Fibroblast of the conjunctiva (primary cell): ENCODE measurements at places on chromosomes 11 and 22.

DNA sequence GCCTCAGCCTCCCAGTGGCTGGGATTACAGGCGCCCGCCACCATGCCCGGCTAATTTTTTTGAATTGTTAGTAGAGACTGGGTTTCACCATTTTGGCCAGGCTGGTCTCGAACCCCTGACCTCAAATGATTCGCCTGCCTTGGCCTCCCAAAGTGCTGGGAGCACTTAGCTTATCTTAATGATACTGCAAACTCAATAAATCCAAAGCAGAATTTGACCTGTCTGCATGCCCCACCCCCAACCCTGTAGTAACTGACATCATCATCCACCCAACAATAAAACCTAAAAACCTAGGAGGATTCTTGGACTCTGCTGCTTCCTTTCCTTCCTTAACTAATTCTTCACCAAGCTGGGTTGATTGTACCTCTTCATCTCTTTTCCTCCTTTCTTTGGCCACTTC, 6.3 kb upstream of the ADSL start:
- no peak for DNase-seq

DNA sequence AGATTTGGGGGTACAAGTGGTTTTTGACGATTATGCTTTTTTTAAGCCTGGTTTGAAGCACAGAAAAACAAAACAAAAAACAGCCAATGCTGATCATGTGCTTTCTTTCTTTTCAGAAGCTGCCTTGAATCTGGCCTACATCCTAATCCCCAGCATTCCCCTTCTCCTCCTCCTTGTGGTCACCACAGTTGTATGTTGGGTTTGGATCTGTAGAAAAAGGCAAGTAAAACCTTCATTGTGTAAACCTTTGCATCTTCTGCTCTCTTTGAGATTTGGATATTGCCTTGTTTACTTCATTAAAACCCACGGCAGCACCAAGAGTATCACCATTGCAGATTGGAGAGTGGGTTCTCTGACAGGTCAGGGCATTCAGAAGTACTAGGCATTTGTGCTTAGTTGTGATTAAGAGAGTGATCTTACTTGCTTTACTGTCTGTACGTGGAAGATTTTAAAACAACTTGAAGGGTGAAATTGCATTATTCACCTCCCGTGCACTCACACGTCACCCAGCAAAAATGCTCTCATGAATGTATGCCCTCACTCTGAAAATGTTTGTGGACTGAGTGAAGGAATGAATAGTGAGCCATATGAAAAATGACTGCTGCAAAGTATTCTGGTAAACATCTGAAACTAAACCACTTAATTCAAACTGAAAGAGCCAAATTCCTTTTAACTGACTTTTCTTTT, 17.0 kb downstream of the LAYN start:
- DNase-seq, result peak; percentile 78

- DNase-seq, result no peak
Observed at GRCh38 chr22:49325531-49326395, 501.9 kb downstream of the BRD1 start.

- no peak for DNase-seq
Observed at GRCh38 chr11:133830931-133831907, 14.1 kb downstream of the SPATA19 start.

- no peak for DNase-seq
Observed at GRCh38 chr22:47599753-47600152, 837.3 kb downstream of the TBC1D22A start.

GRCh38 chr11:27718863-27719545, 18.7 kb upstream of the BDNF start:
- peak; percentile 61 for DNase-seq

DNA sequence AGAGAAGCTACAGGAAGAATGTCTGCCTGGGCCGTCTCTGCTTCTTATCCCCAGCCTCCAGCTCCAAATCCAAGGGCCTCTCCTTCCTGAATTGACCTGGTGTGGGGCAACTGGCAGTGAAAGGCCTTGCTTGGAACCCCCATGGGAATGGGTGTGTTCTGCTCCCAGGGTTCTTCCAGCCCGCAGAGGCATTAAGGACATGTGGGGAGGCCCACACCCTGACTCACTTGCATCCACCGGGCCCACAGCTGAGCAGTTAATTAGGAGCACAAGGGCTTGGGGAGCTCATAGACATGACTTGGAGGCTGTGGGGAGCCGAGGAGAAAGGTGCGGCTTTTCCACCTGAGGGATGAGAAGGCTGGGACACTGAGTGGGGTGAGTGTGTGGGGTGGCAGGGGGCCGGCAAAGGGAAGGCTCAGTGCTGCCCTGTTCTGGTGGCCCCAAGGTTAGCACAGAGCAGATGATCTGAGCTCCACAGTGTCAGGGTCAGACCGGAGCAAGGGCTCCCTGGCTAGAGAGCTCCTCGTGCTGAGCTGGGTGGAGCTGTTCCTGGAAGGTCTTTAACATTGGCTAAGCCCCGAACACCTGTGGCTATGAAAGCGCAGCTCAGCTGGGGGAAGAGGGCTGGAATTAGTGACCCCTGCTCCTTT, 64.5 kb upstream of the NECTIN1 start:
- no peak for DNase-seq

DNA sequence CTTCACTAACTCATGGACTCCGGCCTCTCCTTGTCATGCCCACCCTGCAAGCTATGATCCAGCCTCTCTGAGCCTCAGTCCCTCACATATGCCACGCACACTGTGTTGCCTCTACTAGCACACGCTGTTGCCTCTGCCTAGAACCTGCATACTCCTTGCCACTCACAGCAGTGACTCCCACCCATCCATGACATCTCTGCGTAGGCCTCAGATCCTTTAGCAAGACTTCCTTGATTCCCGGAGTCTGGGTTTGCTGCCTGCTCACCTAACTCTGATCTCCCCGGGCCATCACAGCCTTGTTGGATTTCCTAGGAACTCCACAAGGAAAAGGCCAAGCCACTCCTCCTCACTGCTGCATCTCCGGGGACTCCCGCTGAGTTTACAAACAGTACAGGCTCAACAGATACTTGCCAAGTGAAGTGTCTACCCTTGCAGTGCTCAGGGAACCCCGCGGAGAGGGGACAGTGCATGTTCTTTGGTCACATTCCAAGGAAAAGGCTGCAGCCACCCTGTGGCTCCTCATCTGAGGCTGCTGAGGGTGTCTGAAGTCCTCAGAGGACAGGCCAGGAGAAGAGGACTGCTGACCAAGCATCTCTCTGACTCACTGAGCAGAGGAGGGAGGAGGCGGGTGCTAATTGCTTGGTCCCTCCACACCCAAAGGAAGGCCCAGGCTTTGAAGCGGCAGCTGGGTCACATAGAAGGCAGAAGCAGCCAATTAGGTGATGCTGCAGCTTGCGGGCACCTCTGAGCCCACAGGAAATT, 42.4 kb upstream of the NAV2 start:
- no peak for DNase-seq
